ENCODE measurements at places on chromosomes 12 and 14.

DNA sequence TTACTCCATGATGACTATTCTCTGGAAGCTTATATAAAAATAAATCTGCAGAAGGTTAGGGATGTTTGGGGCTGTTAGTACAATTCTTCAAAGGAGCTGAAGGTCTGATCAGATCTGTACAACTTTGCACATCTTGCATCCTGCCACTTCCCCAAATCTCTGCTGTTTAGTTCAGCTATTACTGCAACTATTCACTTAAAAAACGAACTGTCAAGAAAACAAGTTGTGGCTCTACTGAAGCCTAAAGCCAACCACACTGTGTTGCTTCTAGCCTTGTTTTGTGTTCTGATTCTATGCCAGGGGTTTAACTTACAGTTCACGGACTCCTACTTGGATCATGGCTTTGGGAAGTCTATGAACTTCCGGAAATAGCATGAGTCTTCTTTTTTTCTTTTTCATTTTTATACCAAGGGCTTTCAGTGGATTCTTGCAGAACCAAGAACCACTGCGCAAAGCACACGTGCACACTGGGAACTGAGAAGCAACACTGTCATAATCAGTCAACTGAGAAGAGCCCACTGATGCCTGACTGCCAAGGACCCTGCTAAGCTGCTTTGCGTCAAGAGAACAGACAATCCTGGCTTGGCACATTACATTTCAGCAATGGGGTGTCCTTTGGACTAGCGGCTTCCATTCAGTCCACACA, 66.3 kb upstream of the EEA1 start:
- DNase-seq, result no peak

- no peak for DNase-seq
Measured at GRCh38 chr14:93981316-93982229, 5.2 kb upstream of the ASB2 start.

DNA sequence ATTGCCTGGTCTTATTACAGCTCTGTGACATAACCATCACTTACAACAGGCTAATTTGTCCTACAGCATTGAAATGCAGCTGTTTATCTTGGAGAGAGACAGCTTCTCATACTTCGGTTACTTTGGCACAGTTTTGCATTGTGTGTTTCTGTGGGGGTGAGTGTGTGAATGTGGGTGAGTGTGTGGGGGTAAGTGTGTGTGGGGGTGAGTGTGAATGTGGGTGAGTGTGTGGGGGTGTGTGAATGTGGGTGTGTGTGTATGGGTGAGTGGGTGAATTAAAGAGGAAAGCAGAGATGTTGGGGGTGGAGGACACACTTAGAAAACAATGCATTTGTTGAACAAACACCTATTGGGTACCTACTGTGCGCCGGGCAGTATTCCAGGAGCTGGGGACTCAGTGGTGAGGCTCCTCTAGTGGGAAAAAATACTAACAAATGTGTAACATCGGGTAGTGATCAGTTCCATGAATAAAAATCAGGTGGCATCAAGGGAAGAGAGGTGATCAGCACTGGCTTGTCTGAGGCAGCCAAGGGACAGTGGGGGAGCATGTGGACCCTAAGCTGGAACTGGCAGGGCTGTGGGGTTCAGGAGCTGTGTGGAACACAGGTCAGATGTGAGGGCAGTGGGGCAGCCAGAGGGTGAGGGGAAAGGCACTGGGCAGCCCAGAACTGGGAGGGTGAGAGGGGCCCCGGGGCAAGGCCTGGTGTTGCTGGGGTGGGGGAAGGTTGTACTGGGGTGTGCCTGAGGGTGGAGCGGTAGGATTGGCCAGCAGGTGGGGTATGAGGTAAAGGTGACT, 44.1 kb upstream of the AMN start:
- no peak for DNase-seq

DNA sequence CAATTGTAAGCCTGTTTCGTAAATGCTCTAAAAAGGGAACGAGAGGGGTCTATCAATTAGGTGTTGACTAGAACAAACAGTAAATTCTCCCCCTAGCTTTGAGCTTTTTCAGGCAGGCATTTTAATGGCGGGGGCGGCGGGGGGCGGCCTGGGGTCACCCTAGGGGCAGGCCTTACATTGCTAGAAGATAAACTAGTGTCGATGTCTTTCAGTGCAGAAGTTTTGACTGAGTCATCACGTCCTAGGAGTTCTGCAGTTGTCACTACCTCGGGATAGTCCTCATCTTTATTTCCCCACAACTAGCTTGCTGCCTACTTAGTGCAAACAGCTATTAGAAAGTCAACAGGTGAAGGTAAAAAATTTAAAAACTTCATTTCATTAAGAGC, 1.6 kb downstream of the ATP6V1D start:
- no peak for DNase-seq

DNA sequence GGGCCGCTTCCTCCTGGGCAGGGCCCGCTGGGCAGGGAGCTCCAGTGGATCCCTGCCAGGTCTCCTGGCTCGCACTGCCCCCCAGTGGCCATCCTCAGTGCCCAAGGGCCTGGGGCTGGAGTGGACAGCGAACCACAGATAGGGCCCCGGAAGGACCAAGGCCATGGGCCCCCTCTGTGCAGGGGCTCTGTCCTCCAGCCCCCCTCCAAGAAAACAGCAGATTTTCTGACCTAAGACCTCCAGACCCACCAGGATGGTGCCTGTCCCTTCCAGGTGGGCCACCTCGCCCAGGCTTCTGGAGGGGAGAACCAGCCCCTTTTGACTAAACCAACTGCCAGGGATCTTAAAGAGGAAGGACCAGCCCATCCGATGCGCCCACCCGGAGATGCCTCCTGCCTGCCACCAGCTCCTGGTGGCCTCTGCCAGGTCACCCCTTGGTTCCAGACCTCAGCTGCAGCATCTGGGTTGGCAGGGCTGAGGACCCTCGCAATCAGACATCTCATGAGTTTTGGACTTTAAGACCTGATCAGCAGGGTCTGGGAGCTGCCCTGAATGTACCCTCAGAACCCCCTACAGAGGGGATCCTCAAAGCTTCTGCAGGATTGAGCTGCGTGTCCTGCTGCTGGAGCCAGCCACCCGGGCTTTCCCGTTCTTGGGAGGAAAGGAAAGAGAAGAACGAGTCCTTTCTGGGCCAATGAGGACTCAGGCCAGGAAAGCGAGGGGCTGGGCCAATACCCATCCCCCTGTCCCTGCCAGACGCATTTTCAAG, 325.8 kb upstream of the DIO3 start:
- DNase-seq, result peak; percentile 58

DNA sequence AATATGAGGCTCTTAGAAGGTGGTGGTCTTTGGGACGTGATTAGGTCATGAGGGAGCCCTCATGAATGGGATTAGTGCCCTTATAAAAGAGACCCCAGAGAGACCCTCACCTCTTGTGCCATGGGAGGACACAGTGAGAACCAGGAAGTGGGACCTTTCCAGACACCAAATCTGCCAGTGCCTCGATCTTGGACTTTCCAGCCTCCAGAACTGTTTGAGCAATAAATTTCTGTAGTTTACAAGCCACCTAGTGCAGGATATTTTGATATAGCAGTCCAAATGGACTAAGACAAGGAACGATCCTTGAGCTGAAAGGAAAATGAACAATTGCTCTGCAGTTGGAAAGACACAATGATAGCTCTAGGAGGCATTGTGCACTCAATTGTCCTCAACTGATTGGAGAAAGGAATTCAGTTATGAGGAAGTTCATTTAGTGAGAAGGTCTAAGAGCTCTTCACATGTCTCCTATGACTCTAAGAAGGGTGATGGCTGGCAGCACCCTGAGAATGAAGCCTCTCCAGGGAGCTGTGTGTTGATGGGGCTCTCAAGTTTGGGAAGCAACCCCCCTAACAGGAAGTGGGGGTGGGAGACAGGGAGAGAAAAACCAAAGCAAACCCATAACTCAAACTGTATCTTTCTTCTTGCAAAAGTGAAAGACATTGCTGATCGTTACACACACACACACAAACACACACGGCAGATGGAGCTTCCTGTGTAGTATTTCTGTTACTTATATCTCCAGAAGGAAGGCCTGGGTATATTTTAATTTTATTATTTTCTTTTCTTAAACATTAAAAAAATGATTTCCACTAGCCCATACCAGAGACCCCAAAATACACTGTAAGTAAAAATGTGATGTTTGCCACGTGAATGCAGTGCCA, 21.0 kb downstream of the CHST11 start:
- DNase-seq, result peak; percentile 67

DNA sequence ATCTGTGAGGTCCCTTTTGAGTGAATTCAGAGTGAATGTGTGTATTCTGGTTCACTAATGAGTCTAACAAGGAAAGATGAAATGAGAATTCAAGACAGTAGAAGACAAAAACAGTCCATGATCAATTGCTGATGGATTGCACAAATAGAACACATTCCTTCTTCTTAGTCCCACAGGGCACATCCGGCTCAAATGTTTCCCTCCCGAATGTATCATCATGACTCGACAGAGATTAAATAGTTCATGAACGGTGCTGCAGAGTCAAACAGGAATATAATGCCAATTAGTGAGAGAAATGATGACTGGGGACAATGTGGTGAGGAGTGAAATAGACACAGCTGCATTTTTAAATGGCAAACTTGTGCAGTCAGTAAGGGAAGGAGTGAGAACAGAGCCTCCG, 11.5 kb upstream of the SFSWAP start:
- no peak for DNase-seq

DNA sequence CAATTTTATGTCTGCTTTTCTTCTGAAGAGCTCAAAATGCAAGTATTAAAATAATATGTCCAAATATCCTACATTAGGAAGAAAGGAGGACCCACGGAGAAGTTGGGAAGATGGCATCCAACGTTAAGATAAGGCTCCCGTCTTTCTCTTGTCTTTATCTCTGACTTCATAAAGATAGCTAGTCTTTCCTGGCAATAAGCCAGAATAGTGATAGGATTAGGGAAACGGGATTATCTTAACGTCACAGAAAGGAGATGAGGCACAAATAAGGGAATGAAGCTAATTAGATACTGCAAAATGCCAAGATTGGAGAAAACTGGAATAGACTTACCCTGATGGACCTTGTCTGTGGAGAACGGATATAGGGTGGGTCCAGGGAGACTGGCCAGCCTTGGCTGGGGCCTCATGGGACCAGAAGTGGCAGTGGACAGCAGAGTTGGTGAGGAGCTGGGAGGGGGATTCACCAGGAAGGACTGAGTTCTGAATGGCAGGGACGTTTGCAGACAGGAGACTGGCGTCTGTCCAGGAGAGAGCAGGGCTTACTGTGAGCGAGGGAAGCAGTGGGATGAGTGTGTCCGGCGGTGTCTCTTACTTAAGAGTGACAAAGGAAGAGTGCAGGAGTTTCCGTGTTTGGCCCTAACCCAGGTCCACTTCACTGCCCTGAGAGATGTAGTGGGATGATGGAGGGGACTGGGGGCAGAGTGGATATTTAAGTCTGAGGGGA, 119.9 kb downstream of the CACNA1C start:
- no peak for DNase-seq

- peak; percentile 96 for DNase-seq
Measured at GRCh38 chr12:45257185-45257930, 41.5 kb downstream of the ANO6 start.

GRCh38 chr14:103880348-103881267, 33.2 kb upstream of the PPP1R13B start:
- peak; percentile 51 for DNase-seq
